ENCODE measurements at places on chromosomes 7 and 10.

DNA sequence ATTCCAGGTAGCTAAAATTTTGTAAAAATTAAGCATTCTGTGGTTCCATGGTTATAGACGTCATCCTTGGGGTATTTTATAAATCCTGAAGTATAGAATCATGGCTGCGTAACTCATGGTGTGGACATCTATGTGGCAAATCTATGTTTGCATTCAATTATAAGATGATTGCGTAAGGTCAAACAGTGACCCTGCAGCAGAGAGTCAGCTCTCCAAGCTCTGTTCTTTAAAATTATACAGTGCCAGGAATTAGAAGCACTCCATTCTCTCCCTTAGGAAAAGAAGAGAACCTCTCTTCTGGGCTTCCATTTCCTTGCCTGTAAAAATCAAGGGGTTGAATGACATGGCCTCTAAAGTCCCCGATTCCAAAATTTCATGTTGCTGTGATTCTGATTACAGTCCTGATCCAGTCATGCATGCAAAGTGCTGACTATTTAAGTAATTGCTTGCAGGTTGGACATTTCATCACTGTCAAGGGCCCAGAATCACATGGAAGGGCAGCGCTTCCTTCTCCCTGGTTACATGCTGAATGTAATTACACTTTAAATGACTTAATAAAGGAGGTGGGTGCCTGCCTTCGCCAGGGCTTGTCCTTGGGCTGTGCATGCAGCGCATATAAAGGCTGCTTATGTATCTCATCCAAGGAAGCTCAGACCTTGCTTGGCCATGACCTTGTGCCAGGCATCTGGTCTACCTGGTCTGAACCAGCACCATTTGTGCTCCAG, 550.7 kb downstream of the TYW1 start:
- DNase-seq, result no peak

- DNase-seq, result no peak
These were observed 36.3 kb downstream of the SUFU start for GRCh38 chr10:102540023-102540422.

DNA sequence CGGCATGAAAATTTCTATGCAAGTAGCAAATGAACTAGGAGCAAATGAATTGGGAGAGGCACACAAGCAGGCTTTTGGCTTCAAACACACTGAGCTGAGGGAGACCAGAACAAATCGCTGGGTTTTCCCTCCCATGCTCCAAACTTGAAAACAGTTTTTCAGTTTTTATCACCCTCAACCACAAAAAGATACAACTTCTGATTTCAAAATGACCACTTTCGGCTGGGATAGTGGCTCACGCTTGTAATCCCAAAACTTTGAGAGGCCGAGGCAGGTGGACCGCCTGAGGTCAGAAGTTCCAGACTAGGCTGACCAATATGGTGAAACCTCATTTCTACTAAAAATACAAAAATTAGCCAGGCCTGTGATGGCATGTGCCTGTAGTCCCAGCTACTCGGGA, 9.0 kb upstream of the CHUK start:
- DNase-seq, result no peak

- no peak for DNase-seq
These were observed 24.8 kb downstream of the STYXL1 start for GRCh38 chr7:76023002-76023401.

DNA sequence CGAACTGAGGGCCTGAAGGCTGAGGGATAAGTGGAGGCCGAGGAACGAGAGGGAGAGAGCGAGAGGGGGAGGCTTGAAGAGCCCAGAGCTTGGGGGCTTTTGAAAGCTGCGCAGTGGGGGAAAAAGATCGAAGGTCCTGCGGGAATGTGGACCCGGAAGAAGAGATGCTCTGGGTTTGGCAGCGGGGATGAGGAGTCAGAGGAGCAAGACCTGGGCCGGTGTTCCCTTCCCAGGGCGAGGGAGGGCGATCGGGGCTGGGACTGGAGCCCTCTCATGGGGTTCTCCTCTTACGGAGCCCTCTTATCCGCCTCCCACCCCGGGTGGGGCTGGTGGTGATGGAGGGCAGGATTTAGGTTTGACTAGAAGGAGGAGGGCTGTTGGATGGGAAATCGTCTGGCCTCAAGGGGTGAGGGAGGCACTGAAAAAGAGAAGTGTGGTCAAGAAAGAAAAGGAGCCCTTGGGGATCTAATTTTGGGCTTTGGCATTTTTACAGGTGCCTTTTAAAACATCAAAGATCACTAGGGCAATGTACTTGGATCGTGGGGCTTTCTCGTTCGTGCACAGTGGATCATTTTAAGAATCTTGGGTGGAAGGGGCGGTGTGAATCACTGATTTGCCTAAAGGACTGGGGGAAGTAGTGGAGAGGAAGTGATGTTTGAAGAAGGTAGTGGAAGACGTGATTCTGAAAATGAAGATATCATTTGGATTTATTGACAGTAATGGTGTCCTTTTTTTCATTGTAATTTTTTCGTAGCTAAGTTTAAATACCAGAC, 637 bp downstream of the SAMD8 start:
- DNase-seq, result peak; percentile 27

- no peak for DNase-seq
These were observed 34.0 kb downstream of the GNA12 start for GRCh38 chr7:2809903-2810625.

- DNase-seq, result no peak
These were observed at the start of gene OLAH for GRCh38 chr10:15043674-15044073. Gene OLAH, plus strand, starts transcription at chr10:15043943. Its CDS starts 3,346 bp downstream, at chr10:15047289.

GRCh38 chr7:141178486-141179135, 104.7 kb downstream of the TMEM178B start:
- no peak for DNase-seq

- no peak for DNase-seq
These were observed 236.1 kb upstream of the BMPER start for GRCh38 chr7:33669251-33669670.

- DNase-seq, result no peak
These were observed 115.7 kb downstream of the CCDC71L start for GRCh38 chr7:106545275-106545674.

DNA sequence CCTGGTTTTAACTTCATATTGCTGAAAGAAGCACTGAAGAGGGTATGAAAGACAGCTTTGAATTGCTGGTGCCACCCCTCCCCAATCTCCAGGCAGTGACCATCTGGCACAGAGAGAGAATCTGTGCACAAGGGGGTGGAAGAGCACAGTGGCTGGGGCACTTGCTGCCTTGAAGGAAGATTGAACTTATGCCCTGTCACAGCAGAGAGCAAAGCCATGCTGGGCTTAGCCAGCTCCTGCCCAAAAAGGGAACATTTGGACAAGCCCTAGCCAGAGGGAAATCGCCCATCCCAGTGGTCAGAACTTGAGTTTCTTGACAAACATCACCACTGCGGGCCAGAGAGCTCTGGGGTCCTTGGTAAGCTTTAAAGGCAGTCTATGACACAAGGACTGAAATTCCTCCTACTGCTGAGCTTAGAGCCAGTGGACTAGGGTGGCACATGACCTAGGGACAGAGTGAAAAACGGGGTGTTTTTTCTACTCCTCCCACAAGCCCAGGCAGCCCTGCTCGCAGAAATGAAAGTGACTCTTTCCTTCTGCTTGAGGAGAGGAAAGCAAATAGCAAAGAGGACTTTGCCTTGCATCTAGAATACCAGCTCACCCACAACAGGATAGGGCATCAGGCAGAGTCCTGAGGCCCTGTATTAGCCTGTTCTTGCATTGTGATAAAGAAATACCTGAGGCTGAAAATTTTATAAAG, 257.2 kb downstream of the CTNNA3 start:
- no peak for DNase-seq

DNA sequence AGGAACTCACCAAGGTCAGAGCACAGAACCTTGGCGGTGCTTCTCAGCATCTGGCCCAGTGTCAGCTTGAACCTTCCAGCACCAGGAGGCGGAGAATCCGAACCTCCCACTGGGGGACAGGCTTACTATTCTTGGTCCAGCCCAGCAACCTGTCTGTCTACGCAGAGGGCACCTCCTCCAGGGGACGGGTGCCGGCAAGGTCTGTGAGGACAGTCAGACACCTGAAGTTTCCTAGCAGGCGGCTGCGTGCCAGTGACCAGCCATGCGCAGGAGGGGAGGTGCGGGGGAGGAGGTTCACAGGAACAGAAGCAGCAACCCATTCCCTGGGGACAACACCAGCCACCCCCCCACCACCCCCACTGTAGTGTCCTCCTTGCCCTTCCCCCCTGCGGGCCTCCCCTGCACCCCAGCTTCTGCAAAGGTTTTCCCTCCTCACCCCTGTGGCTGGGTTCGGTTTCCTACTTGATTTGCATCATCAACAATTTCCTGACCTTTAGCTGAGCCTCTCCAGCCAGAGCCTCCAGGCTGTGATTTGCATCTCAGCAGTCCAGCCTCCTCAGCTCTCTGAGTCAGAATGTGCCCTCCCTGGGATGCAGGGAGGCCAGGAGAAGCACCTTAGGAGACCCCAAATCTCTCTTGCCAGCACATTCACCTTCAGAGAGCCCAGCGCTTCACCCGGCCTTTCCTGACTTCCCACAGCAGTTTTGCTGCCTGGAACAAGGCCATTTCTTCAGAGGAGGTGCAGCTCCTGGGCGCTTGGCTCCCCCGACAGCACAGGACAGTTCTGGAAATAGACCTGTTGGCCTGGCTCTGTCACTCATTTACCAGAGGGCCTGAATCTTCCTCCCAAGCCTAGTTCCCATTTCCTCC, 107.5 kb upstream of the NPS start:
- no peak for DNase-seq
